ENCODE measurements at places on chromosomes 16 and 17.
A peak's percentile ranks its signal among the peaks of the same experiment; 100 is the strongest.

DNA sequence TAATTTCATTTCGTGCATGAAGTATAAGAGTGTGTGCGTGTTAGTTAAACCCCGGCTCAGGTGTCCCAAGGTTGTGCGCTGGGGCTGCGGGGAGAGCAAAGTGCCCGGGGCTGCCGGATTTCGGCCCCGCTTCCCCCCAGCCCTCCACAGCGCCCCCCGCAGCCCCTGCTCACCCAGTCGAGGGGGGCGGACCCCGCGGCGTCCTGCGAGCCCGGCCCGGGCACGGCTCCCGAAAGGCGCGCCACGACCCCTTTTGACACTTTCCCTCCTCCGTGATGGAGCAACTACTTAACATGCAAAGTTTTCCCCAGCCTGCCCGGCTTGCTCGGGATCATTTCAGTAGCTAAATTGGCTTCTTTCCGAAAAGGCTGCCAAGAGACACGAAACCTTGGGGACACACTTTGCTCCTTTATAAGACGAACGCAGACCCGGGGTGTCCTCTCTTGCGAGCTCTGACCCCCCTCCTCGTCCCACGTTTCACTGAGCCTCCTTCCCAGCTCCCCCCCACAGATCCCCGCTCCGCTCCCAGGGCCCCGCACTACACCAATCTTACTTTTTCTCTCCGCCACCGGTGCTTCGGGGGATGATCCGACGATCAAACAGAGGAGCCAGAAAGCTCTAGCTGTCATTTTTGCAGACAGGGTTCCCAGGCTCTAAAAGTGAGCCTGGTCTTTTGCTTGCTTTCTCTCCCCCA lies 552 bp downstream of the C17orf58 start:
- DNase-seq: peak; percentile 74

GRCh38 chr16:30444231-30445148 lies 1.2 kb downstream of the SEPHS2 start:
- no peak for DNase-seq

DNA sequence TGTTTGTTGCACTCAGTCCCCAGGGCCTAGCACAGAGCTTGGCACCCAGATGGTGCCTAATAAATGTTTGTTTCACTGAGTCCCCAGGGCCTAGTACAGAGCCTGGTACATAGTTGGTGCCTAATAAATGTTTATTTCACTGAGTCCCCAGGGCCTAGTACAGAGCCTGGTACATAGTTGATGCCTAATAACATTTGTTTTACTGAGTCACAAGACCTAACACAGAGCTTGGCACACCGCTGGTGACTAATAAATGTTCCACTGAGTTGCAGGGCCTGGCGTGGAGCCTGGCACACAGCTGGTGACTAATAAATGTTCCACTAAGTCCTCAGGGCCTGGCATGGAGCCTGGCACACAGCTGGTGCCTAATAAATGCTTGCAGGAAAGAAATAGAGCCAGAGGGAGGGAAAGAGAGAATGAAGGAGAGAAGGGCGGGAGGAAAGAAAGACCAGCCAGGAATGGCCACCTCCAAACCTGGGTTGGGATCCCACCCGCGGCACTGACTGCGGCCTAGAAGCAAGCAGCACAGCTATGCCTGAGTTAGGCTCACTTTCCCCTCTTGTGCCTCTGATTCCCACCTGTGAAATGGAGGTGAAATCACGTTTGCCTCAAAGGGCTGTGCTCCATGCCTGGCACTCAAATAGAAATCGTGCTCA lies 7.5 kb downstream of the SLC5A11 start:
- no peak for DNase-seq

DNA sequence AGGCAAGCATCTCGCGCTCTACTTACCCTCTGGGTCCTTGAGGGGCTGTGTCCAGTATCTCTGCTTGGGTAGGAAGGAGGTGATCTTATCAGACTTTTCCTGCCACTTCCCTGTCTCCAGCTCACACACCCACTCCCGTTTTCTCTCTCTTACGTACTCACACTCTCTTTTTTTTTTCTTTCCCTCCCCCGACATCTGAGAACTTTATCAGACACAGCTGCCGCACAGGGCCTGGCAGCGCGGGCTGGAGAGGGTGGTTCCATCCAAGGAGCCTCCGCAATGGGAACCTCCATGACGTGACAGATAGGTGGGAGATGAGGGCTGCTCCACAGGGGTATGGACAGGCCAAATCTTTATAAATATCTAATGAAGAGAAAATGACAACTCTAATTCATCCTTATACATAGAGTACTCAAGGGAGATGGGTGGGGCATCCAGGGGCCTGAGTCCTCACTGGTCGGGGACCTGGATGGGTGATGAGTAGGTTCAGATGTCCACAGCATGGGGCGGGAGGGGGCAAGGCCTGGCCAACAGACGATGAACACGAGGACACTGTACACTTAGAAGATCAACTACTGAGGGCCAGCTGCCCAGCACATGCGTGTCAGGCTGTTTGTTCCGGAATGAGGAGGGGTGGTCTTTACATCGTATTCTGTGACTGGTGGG lies 23.3 kb downstream of the MINK1 start:
- DNase-seq: no peak

DNA sequence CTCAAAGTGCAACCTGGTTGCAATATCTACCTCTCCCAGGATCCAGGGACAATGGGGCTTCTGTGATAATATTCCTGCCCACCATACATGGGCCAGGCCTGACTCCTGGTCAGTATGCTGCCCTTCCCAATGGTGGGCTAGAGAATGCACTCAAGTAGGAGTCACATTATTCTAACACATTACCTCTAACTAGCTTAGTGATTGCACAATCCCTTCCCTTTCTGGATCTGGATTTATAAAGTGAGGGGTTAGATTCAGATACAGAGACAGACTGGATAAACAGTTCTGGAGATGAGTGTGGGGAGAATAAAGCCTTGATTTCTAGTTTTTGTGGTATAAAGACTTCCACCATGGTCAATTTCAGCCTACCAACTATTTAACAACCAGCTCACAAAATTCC lies 33.0 kb downstream of the LYRM1 start:
- DNase-seq: no peak

All from activated CD4-positive, alpha-beta T cell treated with anti-CD3 and anti-CD28 coated beads, Interleukin-2, amount 10 ng/mL, durations not matched to agents 24 days and 14 days (primary cell).